Hematopoietic multipotent progenitor cell (in vitro differentiated cells): ENCODE measurements at places on chromosomes 7 and 10. TPM values are rescaled to one million over a fixed set of nuclear protein-coding genes. Genes with fewer than 3 reads are reported as not detected.

- no peak for DNase-seq
These were observed 148.0 kb upstream of the INSYN2A start for GRCh38 chr10:127344346-127344745.

- DNase-seq, result no peak
These were observed 765 bp downstream of the WBP1L start for GRCh38 chr10:102744374-102745051.

DNA sequence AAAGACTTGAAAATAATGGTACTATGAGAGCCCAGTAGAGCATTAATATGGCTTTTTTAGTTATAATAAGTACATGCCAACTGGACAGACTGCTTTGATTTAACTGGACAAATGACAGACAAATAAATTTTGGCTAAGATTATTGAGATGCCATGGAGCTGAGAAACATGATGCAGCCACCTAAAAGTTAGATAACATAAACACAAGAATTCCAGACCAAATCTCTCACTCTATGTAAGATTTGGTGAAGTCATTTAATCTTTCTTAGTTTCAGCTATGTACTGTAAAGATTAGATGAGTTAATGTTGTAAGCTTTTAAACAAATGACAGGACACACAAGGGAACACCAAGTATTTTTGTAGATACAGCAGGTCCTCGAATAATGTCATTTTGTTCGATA lies 118.2 kb downstream of the CACNA2D1 start:
- DNase-seq, result no peak

- no peak for DNase-seq
These were observed 46.0 kb downstream of the PRKAR2B start for GRCh38 chr7:107090457-107090856.

- no peak for DNase-seq
These were observed 873.9 kb upstream of the MBL2 start for GRCh38 chr10:53646525-53646924.

Gene ADAM12
- under 0.01 TPM for total RNA-seq

GRCh38 chr7:30448461-30449189 lies 30.0 kb downstream of the NOD1 start:
- DNase-seq, result no peak
